Fibroblast of skin of abdomen (primary cell): ENCODE measurements at places on chromosomes 16 and 17.

DNA sequence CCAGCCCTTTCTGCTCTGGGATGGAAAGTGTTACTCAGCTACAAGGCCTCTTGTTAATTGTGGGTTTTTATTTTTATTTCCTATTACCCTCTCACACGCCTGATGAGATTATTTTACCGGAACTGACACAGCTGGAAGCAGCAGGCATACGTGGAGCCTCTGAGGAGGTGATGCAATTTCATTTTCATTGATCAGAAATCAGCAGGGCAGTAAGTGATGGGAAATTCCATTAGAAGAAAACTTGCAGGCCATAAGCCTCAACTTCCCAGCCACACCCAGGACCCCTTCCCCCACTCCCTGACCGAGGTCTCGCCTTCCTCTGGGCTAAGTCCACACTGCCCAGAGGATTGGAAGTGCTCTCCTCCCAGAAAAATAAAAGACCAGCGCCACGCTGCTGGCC lies 69.7 kb downstream of the ZFHX3 start:
- DNase-seq, result peak; percentile 24

DNA sequence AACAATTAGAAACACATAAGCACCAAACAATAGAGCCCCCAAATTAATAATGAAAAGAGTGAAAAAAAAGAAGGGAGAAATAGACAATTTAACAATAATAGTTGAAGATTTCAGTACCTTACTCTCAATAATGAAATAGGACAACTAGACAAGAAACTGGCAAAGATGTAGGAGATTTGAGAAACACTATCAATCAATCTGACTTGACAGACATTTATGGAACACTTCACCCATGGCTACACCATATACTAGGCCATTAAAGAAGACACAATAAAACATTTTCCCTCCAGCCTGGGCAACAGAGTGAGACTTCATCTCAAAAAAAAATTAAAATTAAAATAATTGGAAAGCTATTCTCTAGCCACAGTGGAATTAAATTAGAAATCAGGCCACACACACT lies 5.0 kb upstream of the DUS1L start:
- DNase-seq, result no peak

- DNase-seq, result no peak
Observed at GRCh38 chr17:37212179-37212578, 163.6 kb upstream of the C17orf78 start.

GRCh38 chr17:21165922-21166594 lies 39.3 kb downstream of the DHRS7B start:
- no peak for DNase-seq

DNA sequence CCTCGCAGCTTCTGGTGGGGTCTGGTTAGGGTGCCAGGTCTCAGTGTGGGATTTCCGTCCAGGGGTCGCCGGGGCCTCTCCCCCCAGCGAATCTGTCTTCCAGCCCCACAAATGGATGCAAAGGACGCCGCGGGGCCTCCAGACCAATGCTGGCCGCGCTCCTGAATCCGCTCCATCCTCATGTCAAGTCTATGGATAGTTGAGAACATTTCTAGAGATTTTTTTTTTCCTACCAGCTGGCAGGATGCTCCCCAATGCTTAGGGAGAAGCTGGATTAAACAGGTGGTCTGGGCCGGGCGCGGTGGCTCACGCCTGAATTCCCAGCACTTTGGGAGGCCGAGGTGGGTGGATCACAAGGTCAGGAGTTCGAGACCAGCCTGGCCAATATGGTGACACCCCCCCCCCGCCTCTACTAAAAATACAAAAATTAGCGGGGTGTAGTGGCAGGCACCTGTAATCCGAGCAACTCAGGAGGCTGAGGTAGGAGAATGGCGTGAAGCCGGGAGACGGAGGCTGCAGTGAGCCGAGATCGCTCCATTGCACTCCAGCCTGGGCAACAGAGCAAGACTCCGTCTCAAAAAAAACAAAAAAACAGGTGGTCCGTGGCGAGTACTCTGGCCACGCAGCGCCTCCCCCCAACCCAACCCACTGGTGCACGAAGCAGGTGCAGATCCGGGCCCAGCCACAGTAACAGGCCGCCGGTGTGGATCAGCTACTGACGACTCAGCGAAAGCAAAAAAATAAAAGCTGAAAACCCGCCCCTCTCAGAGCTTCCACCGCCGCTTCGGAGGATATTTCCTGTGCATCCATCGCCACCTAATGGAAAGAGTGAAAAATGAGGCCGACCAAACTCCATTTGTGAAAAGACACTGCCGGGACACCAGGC lies 1.1 kb upstream of the NXN start:
- peak; percentile 85 for DNase-seq

DNA sequence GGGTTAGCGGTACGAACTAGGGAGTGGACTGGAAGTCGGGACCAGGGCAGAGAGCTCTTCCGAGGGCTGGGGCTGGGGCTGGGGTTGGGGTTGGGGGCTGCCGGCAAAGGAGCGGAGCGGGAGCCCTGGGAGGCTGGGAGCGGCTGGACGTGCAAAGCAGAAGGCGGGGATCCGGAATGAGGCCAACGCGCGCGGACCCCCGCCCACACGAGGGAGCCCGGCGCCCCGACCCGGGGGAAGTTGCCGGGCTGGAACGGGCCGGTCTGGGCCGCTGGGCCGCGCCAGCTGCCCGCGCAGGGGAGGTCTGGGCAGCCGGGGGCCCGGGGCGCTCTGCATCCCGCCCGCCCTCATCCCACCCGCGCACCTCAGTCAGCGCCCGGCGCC lies 323 bp downstream of the ST3GAL2 start:
- no peak for DNase-seq

GRCh38 chr16:1839554-1839953 lies 12.5 kb downstream of the FAHD1 start:
- peak; percentile 92 for DNase-seq

DNA sequence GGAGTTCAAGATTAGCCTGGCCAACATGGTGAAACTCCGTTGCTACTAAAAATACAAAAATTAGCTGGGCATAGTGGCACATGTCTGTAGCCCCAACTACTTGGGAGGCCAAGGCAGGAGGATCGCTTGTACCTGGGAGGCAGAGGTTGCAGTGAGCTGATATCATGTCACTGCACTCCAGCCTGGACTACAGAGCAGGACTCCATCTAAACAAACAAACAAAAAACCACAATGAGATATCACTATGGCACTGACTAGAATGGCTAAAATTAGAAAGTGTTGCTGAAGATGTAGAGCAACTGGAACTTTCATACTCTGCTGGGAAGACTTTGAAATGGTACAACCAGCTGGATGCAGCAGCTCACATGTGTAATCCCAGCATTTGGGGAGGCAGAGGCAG lies 6.5 kb upstream of the TNK1 start:
- no peak for DNase-seq

- no peak for DNase-seq
Observed at GRCh38 chr17:40517286-40517662, 15.9 kb upstream of the TNS4 start.

DNA sequence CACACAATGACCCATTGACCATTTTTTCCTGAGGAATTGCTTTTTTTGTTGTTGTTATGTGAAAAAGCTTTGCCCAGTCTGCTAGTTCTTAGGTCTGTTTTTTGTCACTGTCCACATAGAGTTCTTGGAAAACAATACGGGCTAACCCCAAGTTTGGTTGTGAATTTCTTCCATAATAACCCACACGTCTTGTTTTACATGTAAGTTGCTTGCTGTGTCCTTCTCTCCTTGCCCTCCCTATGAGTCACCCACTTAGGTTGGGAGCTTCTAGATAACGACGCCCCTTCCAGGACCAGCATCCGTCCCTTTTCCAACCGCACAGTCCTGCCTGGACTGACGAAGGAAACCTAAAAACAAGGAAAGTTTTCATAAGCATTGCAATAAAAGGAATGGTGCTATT lies 175.3 kb upstream of the HS3ST3A1 start:
- no peak for DNase-seq

DNA sequence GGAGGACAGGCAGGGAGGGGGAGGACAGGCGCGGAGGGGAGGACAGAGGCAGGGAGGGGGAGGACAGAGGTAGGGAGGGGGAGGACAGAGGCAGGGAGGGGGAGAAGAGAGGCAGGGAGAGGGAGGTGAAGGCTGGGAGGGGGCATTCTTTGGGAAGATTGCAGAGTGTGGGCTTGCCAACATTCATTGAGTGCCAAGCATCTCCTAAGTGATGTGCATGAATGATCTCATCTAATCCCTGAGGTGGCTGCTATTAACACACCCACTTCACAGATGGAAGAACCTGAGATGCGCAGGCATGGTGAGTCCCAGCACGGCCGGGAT lies 58.3 kb downstream of the NT5M start:
- no peak for DNase-seq

DNA sequence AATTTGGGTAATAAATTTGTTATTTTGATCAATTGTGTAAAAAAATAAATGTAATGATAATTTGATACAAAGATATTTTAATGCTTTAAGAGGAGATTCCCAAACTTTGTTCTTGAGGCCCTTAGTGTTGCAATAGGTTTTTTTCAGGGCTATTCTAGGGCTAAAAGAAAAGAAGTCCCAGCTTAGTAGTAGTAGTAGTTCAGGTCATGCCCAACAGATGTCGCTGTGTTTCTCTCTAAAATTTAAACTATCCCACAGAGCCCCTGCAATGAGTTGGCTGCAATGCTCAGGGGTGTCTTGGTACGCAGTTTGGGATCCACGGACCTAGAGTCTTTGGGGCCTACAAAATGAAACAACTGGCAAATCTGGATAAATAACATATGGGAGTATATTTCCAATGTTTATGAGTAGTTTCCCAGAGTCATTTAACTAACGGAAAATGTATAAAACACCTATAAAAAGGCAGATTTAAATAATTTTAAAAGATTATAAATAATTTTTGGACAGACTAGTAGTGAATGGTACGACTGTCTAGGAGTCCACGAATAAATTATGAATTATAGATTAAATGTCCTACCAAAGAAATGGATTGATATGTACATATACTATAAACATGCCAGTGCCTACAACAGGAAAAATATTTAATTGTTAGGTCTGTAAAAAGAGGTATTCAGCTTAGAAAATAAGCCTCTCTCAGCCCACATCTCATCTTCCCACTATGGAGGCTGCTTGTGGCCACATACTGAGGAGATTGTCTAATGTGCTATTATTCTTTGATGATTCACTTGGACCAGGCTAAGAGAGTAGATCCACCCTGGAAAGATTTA lies 228.5 kb upstream of the PMFBP1 start:
- peak; percentile 70 for DNase-seq

DNA sequence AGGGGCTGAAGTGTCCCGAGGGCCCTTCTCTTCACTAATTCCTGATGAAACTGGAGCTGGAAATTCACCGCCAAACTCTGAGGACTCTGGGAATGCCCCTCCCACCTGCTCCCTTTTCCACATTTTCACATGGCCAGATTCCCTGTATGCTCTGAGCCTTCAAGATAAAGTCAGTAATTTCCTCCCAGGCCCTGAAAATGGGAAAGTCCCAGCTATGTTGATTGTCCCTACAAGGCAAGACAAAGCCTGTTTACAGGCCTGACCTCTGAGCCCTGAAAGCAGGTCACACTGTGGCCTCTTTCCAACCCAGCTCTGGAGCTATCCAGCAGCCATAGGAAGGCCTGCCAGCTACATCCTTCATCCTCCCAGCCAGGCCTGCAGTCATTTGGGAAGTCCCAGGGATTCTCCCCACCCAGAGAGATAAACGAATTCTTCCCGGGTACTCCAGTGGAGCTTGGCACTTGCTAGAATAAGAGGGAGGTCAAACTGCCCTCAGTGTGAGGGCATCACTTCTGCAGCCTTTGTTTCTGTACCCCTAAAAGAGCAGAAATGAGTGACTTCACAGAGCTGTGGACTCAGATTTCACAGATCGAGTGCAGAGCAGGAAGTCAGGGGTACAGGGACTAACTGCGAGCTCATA lies 19.6 kb upstream of the CCL2 start:
- DNase-seq, result no peak

- peak; percentile 77 for DNase-seq
Observed at GRCh38 chr17:75404223-75404730, 1.2 kb downstream of the GRB2 start.

DNA sequence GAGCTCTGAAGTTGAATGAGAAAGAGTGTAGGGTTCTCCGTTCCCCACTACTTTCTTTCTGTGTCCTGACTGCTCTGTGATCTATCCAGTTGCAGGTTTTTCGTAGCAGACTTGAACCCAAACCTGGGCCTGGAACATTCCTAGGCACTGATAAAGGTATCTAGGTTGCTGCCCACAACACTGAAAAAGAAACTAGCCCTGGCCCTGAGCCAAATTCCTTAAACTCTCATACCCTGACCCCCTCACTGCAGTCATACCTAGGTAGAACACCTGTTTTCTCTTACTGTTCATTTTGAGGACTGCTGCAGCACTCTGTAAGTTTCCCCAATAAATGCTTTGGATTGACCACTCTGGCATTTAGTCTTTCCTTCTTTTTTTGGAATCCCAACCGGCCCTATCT lies 5.4 kb downstream of the HYDIN start:
- no peak for DNase-seq

- peak; percentile 10 for DNase-seq
Observed at GRCh38 chr16:89620406-89620841, 7.0 kb downstream of the DPEP1 start.

GRCh38 chr17:51079049-51079448 lies 41.6 kb downstream of the SPAG9 start:
- peak; percentile 57 for DNase-seq

DNA sequence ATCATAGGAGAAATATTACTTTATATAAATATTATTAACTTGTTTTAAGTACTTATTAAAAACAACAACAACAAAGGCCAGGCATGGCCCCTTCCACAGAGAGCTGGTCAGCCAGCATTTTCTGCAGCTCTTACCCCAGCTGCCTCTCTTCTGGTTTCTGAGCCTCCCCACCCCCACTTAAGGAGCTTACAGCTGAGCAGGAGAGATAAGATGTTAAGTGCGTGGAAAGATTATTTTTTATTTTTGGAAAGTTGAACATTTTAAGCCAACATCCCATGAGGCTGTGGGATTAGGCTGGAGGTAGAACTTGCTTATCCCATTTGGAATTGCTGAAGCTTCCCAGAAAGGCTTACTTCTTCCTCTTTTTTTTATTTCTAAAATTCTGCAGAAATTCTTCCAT lies 401.2 kb downstream of the SEC14L1 start:
- no peak for DNase-seq

GRCh38 chr17:1169221-1169928 lies 10.4 kb downstream of the ABR start:
- no peak for DNase-seq

- peak; percentile 71 for DNase-seq
Observed at GRCh38 chr16:21097151-21097550, 53.5 kb downstream of the DNAH3 start.

DNA sequence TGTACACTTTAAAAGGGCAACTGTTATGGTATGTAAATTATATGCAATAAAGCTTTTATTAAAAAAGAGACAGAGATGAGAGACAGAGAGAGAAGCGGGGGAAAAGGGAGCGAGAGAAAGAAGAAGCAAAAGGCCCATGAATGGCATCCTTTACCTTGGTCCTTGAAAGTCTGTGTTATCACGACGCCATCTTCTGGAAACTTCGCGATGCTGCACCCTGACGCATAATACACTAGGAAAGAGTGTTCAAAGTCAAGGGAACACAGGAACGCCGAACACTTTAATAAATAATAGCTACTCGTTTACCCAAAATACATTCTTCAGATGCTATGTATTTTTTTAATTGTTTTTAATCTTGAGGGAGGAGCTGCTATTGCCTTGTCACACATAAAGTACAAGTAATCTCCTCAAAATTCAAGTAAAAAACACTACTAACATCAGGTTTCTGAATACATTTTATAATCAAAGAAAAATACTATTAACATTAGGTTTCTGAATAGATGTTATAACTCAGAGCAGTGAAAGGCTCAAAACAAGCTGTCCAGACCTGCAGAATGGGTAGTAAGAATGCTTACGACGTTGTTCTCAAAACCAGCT lies 23.0 kb upstream of the SLC38A8 start:
- peak; percentile 52 for DNase-seq
